Brain (organoid and tissue), 16 donors: ENCODE measurements at places on chromosomes 2 and 18. TPM values are rescaled to one million over a fixed set of nuclear protein-coding genes. Genes with fewer than 3 reads are reported as not detected.

Gene IL1A
- polyA plus RNA-seq, result not detected

Gene MC5R
- not detected for polyA plus RNA-seq

Gene ACMSD
- polyA plus RNA-seq, result not detected

Gene FAM124B
- polyA plus RNA-seq, result 0.29 TPM

Gene C2orf15
- 10.7 TPM for polyA plus RNA-seq

Gene POLR1B
- 10.1 TPM for polyA plus RNA-seq

Gene DSC2
- polyA plus RNA-seq, result 0.22 TPM

Gene ACVR1C
- polyA plus RNA-seq, result 0.34 TPM

Gene SPATA3
- polyA plus RNA-seq, result not detected

Gene EIPR1
- 47.6 TPM for polyA plus RNA-seq

Gene ZNF396
- polyA plus RNA-seq, result 1.3 TPM

Gene RNF144A
- polyA plus RNA-seq, result 27.5 TPM
